ENCODE measurements at places on chromosomes 11 and 22. TPM values are rescaled to one million over a fixed set of nuclear protein-coding genes. Genes with fewer than 3 reads are reported as not detected.

SLC22A12 gene
- not detected for total RNA-seq

MIAT gene
- 1.1 TPM for total RNA-seq

DNA sequence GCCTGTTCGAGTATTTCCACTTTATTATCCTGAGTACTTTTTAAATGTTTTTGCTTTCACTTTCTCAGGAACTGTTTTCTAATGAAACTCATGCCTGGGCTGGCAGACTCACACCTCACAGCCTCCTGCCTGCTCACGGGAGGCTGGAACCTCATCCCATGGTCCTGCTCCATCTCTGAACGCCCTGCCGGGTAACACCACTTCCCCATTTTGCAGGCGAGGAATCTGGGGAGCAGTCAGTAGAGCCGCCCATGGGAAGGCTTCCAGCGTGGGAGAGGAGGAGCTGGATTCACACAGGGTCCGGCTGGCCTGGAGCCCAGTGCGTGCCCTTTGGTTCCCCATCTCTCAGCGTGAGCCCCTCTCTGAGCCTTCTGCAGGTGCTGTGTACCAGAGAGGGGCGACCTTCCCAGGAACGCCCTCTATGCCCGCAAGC, 53.6 kb downstream of the SCUBE1 start:
- no peak for DNase-seq

MYEOV gene
- total RNA-seq, result 0.38 TPM

DNA sequence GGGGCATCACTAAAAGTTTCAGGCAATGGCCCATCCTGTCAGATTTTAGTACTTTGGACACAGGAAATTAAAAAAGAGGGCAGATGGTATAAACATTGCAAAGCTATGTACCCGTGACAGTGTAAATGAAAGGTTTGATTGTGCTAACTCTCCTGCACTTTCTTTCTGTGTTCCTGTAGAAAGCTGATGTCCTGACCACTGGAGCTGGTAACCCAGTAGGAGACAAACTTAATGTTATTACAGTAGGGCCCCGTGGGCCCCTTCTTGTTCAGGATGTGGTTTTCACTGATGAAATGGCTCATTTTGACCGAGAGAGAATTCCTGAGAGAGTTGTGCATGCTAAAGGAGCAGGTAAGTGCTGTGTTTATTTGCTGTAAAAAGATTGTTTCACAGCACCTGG, 10.3 kb downstream of the CAT start:
- DNase-seq, result no peak

Data from thymus (tissue), 14 donors.